ENCODE measurements at places on chromosomes 1 and 21. TPM values are rescaled to one million over a fixed set of nuclear protein-coding genes. Genes with fewer than 3 reads are reported as not detected.

The TMEM125 gene
- total RNA-seq, result not detected

The S100A3 gene
- 7.6 TPM for total RNA-seq

The C21orf58 gene
- 2.2 TPM for total RNA-seq

The C1QA gene
- 1.1 TPM for total RNA-seq

The F13B gene
- under 0.01 TPM for total RNA-seq

The INTS3 gene
- 42.4 TPM for total RNA-seq

The FAM72C gene
- 0.59 TPM for total RNA-seq

The AIM2 gene
- total RNA-seq, result 0.59 TPM

GRCh38 chr1:231603598-231604275 is 22.9 kb upstream of the DISC1 start:
- peak; percentile 66 for DNase-seq

- DNase-seq, result peak; percentile 48
These were observed 11.3 kb downstream of the ZNF362 start for GRCh38 chr1:33267468-33268205.

- no peak for DNase-seq
These were observed 69.2 kb upstream of the AJAP1 start for GRCh38 chr1:4585216-4585615.

GRCh38 chr1:16608838-16609560 is 4.4 kb downstream of the NBPF1 start:
- peak; percentile 23 for DNase-seq

DNA sequence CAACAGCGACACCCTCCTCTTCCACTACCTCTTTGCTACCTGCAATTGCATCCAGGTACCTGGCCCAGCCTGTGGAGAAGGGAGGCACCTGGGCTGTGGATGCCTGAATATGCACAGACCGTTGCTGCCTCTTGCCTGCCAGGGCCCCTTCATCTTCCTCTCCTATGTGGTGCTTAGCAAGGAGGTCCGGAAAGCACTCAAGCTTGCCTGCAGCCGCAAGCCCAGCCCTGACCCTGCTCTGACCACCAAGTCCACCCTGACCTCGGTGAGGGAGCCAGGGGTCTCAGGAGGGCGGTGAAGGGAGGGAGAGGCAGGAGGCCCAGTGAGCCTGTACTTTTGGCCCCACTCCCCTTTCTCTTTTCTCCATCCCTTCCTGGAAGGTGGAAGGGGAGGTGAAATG is 11.5 kb downstream of the PSRC1 start:
- peak; percentile 91 for DNase-seq

GRCh38 chr1:3712573-3713535 is 39.4 kb upstream of the CCDC27 start:
- no peak for DNase-seq

DNA sequence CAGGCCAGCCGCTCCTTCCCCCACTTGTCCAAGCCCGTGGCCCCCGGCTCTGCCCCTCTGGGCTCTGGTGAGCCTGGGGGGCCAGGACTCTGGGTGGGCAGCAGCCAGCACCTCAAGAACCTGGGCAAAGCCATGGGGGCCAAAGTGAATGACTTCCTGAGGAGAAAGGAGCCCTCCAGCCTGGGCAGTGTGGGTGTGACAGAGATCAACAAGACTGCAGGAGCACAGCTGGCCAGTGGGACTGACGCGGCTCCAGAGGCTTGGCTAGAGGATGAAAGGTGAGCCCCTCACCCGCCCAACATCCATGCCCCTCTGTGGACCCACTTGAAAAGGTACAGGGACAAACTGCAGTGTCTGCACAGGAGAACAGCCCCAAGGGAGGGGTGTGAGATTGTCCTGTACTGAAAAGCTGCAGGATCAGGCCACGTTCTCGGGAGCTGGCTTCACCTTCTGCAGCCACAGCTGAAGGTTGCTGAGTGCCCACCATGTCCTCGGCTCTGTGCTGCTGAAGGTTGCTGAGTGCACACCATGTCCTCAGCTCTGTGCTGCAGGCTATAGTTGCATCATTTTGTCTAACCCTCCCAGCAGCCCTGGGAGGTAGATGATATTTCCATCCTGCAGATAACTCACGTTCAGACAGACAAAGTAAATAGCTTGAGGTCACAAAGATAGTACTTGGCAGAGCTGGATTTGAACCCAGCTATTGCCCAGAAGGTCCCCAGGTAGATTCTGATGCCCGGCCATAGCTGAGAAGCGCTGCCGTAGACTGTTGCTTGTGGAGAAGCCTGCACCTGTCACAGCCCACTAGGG is 618 bp downstream of the C1orf226 start:
- no peak for DNase-seq

DNA sequence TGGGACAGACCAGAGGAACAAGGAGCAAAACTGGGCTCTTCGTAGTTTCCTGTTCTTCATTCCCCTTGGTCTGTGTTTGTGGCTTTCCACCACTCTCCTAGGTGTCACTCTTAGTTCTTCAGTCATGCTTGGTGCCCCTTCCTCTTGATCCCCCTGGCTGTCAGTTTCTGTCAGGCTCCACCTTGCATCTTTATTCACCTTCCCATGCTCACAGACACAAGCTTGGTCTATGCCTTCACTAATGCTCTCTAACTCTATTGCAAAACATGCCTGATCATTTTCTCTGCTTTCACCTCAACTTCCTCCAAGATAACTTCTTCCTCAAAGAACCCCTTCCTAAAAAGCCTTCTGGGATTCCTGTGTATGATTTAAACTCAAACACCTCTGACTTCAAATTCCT is 122.9 kb downstream of the GLUL start:
- no peak for DNase-seq

DNA sequence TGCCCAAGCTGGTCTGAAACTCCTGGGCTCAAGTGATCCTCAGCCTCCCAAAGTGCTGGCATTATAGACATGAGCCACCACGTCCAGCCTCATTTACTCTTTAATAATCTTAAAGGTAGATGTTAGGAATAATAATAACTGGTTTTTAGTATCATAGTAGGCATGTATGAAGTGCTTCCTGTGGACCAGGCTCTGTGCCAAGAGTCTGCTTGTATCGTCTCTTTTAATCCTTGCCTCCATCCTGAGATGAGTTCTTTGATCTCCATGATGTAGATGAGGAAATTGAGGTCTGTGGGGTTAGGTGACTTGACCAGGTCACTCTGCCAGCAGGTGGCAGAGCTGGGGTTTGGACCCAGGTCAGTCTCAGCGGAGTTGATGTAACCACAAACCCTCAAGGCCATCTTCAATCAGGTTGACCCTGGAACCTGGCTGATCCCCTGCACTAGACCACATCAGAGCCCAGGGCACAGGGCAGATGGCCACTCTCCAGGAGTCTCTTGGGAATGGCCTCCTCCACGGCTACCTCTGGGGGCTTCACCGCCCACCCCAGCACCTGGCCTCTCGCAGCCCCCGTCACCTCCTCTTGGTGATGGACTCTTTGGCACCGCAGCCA is 11.3 kb downstream of the EFHD2 start:
- DNase-seq, result peak; percentile 71

DNA sequence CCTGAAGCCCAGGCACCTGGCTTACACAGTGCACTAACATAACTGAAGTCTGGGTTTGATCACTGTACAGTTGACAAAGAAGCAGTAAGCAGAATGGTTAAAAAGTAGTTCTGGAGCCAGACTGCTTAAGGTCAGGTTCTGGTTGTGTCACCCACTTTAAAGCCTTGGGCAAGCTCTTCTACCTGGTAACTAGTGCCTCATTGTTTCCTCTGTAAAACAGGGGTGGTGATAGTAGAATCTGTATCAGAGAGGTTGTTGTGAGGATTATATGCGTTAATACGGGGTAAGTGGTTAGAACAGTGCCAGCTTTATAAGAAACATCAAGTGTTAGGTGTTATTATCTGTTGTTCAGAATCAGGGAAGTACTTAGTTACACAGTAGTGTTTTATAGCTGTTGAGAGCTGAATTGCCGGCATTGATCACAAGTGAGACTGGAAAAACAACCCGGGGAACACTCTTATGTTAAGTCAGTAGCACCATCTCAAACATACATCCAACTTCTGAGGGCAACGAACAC is 3.7 kb downstream of the BACH1 start:
- peak; percentile 65 for DNase-seq

- DNase-seq, result no peak
These were observed 47.6 kb upstream of the ABCG1 start for GRCh38 chr21:42171091-42172053.

DNA sequence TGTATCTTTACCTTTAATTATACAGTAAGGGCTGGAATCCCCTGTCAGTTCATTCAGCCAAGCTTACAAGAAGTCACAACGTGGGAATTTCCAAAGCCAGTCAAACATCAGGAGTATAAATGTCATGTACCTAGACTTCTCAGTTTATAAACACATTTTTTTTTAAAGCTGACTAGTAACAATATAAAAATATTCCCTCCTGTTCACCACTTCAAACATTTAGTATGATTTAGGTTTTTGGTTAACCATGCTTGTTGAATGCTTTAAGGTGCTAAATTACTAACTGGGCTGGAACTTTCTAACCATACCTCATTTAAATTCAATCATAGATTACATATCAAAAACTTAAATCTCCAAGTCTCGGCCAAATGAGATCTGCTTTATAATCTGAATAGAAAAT is 44.0 kb downstream of the JAK1 start:
- no peak for DNase-seq

DNA sequence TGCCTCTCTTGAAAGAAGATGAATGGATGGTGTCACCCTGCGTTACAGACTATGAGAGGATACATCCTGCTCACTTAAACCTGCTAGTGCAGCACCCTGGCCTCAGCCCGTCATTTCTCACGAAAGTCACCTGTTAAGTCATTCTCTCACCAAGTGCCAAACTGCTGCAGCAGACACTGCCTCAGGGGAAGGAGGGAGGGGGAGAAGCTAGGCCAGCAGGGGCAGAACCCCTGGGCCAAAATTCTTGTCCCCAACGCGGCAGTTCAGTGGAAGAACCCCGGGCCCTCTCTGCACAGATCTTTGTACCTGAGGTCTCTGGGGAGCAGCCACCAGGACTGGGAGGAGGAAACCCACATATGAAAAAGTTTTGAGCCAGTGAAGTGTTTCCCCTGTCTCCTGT is 37.6 kb downstream of the SYT6 start:
- DNase-seq, result peak; percentile 46

- peak; percentile 99 for DNase-seq
These were observed 61.3 kb downstream of the FAAP20 start for GRCh38 chr1:2133039-2133878.

DNA sequence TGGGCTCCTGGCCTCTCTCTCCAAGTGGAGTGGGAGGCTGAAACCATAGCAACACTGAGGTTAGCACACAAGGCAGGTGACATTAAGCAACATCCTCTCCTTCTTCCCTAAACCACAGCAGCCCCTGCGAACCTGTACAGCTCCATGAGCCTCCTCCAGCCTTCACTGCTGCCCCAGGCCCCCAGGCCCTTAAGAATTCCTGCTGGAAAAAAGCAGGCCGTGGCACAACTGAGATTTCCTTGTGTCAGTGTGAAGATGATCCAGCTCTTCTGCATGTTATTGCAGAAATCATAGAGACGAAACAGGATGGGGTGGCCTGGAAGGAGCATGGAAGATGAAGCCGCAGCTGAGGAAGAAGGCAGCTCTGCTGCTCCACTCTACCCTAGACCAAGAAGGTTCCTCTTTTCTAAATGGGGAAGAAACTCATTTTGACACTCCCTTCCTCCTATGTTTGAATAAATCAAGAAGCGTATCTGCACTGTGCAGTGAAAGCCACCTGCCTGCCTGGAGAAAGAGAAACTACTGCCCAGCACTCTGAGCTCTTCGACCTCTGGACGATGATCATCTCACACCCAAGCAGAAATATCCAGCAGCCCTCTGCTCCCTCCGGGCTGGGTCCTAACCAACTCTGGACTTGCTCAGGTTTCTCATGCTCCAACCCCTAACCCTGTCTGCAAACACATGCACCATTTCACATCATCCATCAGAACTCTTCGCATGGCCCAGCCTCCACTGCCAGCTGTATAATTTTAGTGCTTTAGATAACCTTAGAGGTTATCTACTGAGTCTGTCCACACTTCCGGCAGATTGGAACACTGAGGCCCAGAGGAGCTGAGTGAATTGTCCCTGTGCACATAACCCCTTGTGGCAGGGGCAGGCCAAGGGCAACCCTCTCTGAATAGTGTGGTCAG is 20.7 kb downstream of the SH3BP5L start:
- DNase-seq, result no peak

DNA sequence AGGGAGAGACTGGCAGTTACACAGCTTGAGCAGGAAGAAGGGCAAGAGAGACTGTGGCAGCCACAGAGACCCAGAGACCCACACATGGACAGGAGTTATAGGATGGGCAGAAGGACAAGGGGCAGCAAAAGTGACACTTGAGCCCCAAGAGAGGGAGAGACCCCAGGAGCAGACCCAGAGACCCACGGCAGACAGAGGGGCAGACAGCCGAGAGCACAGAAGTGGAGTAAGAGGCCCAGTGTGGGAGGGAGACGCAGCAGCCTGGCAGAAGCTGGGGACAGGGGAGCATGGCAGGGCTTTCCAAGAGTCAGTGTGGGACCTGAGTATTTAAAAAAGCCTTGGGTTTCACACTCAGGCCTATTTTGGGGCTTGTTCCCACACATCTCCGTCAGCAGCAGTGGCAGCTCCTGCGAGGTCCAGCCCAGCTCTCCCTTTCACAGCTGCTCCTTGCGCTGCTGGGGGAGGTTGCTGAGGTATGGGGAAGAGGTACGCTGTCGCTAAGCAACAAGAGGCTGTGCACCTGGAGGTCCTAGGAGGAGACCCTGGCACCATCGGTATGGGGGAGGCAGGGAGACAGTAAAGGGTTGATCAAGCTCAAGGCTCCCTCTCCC is 9.0 kb upstream of the MEF2D start:
- DNase-seq, result no peak

DNA sequence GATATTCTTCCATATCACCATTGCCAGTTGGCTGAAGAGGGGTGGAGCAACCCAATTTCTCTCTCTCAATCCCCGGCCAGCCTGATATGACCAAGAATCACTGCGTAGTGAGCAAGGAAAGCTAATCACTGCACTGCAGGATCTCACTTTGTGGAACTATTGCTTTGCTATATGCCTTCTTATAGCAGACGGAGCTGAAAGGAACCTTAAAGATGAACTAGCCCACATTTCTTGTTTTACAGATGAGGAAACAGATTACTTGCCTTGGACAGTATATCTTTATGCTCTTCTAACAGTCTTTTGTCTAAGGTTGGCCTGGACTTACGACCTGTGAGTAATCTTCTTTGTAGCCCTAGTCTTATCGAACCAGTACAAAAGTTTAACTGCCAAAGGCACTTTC is 7.6 kb downstream of the APOBEC4 start:
- DNase-seq, result no peak

- DNase-seq, result no peak
These were observed 1610.0 kb downstream of the BRINP3 start for GRCh38 chr1:188867614-188868013.

- DNase-seq, result no peak
These were observed 41.9 kb upstream of the CNTN2 start for GRCh38 chr1:205001162-205001561.

DNA sequence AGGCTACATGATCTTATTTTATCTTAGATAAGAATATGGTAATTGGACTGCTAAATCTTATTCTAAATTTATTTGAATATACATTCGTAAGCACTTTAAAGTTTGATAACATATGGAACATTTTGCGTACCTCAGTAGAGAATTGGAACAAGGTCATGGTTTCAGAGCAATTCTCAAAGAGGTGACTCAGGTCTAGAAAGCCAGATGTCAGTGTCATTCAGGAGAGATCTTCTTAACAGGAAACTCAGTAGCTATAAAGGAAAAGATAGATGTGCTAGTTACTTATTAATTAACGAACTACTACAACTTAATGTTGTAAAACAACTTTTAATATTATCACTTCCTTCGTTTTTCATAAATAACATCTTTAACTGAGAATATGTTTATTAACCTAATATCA is 142.5 kb downstream of the USP25 start:
- DNase-seq, result no peak

GRCh38 chr1:44024903-44025525 is 6.2 kb downstream of the SLC6A9 start:
- peak; percentile 82 for DNase-seq
